Uterus (tissue), 4 donors: ENCODE measurements at places on chromosomes 5 and 9. TPM values are rescaled to one million over a fixed set of nuclear protein-coding genes. Genes with fewer than 3 reads are reported as not detected.

- DNase-seq: no peak
These were observed 354.3 kb upstream of the ACTBL2 start for GRCh38 chr5:57836921-57837320.

- no peak for DNase-seq
These were observed 85.8 kb downstream of the GABRB2 start for GRCh38 chr5:161460741-161461140.

GRCh38 chr5:167576126-167576525, 715.3 kb upstream of the WWC1 start:
- no peak for DNase-seq

DNA sequence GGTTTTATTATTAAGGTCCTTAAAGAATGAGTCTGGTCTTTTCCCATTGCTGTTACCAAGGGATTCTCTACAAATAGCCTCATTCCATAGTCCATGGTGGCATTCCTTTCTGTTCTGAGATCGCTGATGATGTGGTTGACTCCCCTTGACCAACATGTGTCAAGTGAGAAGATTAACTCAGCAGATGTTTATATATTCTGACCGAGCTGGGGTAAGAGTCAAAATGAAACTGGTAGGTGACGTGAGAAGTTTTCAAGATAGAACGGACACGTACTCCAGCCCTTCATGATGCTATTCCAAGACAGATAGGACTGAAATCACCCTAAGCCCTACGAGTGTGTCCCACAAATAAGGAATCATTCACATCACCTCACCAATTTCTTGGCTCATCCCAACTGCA, 155.5 kb upstream of the WWC1 start:
- DNase-seq: no peak

DNA sequence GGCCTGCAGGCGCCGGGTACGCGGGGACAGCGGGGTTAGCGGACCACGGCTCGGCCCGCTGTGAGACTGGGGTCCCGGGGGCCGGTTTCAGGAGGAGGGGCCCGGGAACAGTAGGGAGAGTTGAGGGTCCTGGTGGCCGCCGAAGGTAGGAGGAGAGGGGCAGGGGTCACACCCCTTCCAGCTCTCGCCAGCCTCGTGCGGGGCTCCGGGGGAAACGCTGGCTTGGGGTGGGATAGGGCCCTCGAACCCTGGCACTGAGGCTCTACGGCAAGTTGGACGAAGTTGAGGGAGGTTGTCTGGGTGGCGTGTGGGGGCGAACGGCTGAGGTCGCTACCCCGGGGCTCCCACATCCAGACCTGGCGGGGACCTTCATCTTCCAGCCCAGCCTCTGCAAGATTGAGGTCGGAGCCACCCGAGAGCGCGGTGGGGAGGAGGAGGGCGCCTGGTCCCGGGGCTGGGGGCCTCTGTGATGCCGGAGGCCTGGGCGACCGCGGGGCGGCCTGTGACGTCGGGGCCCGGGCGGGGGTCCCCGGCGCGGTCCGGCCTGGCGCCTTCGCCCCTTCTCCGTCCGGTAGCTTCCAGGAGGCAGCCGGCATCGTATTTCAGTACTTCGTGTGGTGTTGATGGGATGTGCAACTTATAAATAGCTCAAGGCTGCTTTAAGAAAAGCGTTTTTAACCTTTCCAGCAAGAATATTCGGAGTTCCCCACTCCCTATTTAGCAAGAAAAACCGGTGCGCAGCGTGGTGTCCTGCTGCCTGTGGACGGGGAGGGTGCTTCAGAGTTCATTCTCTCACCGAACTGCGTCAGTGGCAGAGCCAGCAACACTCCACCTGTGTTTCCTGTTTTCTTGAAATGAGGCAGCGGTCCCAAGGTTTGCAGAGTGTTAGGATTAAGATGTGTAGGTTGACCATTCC, 902 bp downstream of the HABP4 start:
- DNase-seq: no peak

Gene CDC25C
- not detected for total RNA-seq

- peak; percentile 41 for DNase-seq
These were observed 168.6 kb downstream of the MACROH2A1 start for GRCh38 chr5:135230251-135230925.

Gene BRINP1
- total RNA-seq: not detected

Gene ZBED3
- total RNA-seq: 2.6 TPM

- no peak for DNase-seq
These were observed 730.9 kb upstream of the TYRP1 start for GRCh38 chr9:11962327-11962726.

Gene ARHGEF37
- total RNA-seq: 7.6 TPM

GRCh38 chr5:133241179-133242092, 189.6 kb downstream of the HSPA4 start:
- DNase-seq: no peak

GRCh38 chr5:117547192-117547591, 972.6 kb upstream of the SEMA6A start:
- DNase-seq: no peak

Gene FREM1
- 92.6 TPM for total RNA-seq
